ENCODE measurements at places on chromosomes 12 and 14.

- DNase-seq: no peak
Measured at GRCh38 chr14:79352076-79352630, 859.2 kb downstream of the DIO2 start.

GRCh38 chr14:83007641-83008225 is 1474.1 kb upstream of the SEL1L start:
- no peak for DNase-seq

- DNase-seq: no peak
Measured at GRCh38 chr12:12032851-12033797, 37.6 kb upstream of the BCL2L14 start.

GRCh38 chr14:90017371-90017770 is 44.4 kb upstream of the KCNK13 start:
- no peak for DNase-seq
